ENCODE measurements at places on chromosomes 7 and 10. TPM values are rescaled to one million over a fixed set of nuclear protein-coding genes. Genes with fewer than 3 reads are reported as not detected.

Gene LDB3
- 0.66 TPM for total RNA-seq

Gene HSPB1
- total RNA-seq = 445 TPM

Gene GTF2IRD1
- 9.2 TPM for total RNA-seq

- DNase-seq = no peak
These were observed 34.8 kb downstream of the CDH23 start for GRCh38 chr10:71431239-71432100.

DNA sequence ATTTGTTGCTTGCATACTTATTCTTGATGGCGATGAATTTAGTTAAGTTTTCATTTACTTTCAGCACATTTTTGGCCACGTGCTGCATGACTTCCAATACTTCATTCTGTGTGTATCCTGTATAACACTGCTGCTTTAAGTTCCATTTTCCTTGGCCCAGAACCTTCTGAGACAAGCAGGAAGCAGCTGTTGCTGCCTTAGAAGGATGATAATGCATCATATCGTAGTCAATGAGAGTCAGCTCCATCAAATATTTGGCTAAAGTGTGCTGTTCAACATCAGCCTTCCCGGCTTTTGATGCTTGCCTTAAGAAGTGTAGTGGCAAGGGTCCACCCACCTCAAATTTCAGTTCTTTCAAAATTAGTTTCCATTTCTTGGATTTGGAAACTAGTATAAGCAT lies 59.2 kb upstream of the GLCCI1 start:
- no peak for DNase-seq

GRCh38 chr7:35975851-35976454 lies 175.1 kb downstream of the SEPTIN7 start:
- DNase-seq = peak; percentile 63

Gene OPN4
- not detected for total RNA-seq

DNA sequence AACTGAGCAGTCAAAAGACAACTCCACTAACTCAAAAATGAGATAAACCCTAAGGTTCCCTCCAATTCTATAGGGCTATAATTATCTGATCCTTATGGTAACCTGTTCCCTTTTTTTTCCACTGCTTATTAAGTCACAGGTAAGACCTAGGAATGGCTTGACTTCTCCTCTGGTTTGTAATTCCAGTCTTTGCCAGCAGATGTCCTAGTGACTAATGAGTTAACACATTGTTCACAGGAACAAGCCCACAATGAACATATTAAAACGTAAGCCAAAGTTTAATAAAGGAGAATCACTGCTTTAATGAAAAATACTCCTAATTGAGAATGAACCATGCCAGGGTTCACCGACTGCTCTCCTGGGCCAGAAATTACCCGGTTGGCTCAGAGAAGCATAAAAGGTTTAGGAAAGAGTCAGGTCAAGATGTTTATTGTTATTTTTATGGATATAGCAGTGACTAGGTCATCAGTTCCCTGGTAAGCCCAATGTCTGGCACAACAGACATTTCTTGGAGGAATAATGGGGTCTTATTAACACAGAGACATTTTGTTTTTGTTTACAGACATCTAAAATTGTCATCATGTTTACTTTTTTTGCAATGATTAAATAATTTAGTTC lies 120.1 kb downstream of the ELAPOR2 start:
- peak; percentile 76 for DNase-seq

Gene INMT
- total RNA-seq = 30.4 TPM

Gene ABCB1
- total RNA-seq = 2.3 TPM

GRCh38 chr7:9488555-9488954 lies 1055.1 kb downstream of the NXPH1 start:
- DNase-seq = no peak

DNA sequence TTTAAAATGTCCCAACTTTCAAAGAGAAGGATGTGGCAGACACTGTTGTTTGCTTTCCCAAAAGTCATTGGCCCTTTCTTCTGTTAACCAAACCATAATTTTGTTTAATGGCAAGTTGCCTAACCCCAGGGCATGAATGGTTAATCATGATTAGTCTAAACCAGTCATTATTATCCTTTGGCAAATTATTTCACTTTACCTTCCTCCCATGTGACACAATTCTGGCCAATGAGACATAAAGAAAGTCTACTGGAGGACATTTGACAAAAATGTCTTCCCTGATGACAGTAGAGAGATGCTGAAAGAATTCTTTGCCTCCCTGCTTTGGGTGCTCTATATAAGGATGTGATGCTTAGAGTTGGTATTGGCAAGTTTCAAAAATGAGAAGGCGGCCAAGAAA lies 101.9 kb downstream of the PODXL start:
- DNase-seq = no peak

Gene HOXA9
- not detected for total RNA-seq

GRCh38 chr7:158834878-158835784 lies 5.8 kb upstream of the ESYT2 start:
- DNase-seq = no peak

GRCh38 chr10:14371581-14371980 lies 40.9 kb upstream of the FRMD4A start:
- no peak for DNase-seq

- DNase-seq = peak; percentile 24
These were observed 86.8 kb downstream of the SORBS1 start for GRCh38 chr10:95474228-95475002.

DNA sequence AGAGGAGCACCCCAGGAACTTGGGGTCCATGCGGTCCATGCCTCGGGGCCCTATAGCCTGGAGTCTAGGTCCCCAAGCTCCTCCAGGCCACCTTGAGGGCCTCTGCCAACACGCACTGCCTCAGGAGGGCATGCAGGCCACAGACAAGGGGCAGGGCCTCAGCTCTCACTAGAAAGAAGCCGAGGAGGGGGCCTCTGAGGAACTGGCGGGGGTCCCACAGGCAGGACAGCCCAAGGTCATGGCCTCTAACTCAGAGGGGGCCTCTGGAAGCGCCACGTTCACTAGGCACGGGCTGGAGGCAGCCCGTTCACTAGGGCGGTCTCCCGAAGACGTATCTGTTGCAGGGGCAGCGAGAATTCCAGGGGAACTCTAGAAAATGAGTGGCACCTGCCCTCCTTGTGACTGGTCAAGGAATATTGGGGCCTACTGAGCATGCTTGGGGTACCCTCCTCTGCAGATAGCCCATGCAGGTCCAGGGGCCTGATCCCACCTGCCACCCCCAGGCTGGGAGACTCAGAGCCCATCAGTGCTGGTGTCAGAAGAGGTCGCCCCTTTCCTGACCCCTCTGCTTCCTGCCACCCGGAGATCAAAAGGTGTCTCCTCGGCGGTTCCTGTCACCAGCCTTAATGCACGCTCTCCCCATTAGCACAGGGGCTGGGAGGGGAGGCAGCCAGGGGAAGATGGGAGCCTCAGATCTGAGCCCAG lies 86.7 kb upstream of the RET start:
- DNase-seq = no peak

DNA sequence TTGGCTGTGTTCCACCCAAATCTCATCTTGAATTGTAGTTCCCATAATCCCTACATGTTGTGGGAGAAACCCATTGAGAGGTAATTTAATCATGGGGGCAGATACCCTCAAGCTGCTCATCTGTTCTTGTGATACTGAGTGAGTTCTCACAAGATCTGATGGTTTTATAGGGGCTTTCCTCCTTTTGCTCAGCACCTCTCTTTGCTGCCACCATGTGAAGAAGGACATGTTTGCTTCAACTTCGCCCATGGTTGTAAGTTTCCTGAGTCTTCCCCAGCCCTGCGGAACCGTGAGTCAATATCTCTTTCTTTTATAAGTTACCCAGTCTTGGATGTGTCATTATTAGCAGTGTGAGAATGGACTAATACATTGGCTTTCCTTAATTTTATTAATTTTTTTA lies 527.8 kb downstream of the MDFIC start:
- no peak for DNase-seq

GRCh38 chr7:106419455-106420182 lies 134.8 kb upstream of the NAMPT start:
- DNase-seq = no peak

GRCh38 chr7:727104-727805 lies at the start of gene PRKAR1B:
Gene PRKAR1B, minus strand, starts transcription at chr7:727281. Its CDS starts 15,776 bp downstream, at chr7:711505.
- DNase-seq = peak; percentile 37

- no peak for DNase-seq
These were observed 166.2 kb upstream of the CACNA2D1 start for GRCh38 chr7:82609746-82610145.

GRCh38 chr10:73744664-73744975 lies 448 bp downstream of the SEC24C start:
- DNase-seq = peak; percentile 43

- DNase-seq = no peak
These were observed 157.3 kb downstream of the NRF1 start for GRCh38 chr7:129768614-129769399.

Gene EPHB6
- total RNA-seq = 37.1 TPM

GRCh38 chr10:13331646-13332045 lies 16.4 kb downstream of the SEPHS1 start:
- no peak for DNase-seq

Gene HABP2
- 9.2 TPM for total RNA-seq

DNA sequence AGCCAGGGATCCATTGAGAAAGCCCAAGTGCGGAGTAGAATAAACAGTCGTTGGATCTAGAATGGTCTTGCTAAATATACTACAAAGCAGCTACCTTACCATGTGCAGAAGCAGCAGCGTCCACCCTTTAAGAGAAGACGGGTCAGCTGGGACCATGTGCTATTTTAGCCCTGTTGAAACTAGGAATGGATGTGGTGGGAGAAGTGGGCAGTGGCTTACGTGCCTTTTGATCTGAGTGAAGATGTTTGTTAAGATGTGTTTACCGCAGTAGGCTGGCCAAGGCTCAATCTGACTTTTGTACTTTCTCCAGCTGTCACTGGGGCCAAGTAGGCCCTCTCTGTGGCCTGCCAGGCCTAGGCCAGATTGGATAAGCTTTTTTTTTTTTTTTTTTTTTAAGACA lies 9.2 kb downstream of the HABP2 start:
- DNase-seq = no peak

DNA sequence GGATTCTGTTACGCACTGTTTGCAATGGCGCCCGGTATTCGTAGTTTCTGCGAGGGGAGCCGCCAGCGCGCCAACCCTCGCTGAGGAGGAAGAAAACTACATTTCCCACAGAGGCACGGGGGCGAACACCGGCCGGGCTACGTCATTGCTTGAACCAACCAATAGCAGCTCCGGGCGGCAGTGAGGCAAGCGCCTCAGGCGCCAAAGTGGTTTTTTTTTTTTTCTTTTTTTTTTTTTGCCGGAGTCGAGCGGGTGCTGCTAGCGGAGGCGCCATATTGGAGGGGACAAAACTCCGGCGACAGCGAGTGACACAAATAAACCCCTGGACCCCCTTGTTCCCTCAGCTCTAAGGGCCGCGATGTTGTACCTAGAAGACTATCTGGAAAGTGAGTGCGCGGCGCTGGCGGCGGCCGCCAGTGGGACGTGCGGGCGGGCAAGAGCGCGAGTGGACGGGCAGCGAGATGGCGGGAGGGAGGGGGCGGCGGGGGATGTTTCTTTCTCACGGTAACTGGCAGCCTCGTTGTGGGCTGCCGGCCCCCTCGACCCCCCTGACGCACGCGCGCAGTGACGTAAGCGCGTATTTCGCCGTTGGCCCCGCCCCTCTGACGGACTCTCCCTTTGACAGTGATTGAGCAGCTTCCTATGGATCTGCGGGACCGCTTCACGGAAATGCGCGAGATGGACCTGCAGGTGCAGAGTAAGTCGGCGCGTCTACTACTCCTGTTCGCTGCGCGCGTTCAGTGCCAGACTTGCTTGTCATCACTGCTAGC lies at the start of gene ING3:
Gene ING3, plus strand, starts transcription at position 239 of the 770 bp plus-strand sequence. Its CDS starts 120 bp downstream, at position 359.
- peak; percentile 98 for DNase-seq

Gene STRA8
- not detected for total RNA-seq

Measured in body of pancreas (tissue), 4 donors.